ENCODE measurements at places on chromosomes 2 and 18.

DNA sequence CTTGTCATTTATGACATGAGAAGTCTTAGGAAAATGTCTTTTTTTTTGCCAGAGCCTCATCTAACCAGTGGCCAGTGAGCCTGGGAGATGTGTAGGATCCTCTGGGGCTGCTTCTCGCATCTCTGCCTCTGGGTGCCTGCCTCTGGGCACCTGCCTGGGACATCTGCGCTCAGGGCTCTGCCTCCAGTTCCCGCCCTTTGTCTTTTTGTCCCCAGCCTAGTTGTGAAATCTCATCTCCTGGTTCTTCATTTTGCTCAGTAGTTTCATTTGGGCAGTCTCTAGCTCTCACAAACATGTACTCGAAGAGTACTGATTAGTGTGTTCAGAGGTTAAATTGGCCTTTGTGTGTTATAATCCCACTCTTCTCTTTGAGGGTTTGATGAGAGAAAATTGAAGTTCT, 92.0 kb downstream of the LTBP1 start:
- no peak for DNase-seq

DNA sequence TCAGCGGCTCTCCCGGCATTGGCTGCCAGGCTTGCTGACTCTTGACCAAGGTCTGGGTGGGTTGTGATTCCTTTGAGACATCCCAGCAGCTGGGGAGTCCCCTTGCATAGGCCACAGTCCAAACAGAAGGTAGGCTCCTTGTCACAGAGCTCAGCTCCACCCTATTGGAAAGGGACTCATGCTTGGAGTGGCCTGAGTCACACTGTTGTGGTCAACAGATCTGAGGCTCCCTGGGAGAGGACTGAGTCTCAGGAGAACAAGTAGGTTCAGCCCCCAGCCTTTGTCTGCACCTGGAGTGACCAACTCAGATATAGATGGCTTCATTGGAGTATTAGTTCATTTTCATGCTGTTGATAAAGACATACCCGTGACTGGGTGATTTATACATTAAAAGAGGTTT, 32.1 kb upstream of the SH3BP4 start:
- no peak for DNase-seq

DNA sequence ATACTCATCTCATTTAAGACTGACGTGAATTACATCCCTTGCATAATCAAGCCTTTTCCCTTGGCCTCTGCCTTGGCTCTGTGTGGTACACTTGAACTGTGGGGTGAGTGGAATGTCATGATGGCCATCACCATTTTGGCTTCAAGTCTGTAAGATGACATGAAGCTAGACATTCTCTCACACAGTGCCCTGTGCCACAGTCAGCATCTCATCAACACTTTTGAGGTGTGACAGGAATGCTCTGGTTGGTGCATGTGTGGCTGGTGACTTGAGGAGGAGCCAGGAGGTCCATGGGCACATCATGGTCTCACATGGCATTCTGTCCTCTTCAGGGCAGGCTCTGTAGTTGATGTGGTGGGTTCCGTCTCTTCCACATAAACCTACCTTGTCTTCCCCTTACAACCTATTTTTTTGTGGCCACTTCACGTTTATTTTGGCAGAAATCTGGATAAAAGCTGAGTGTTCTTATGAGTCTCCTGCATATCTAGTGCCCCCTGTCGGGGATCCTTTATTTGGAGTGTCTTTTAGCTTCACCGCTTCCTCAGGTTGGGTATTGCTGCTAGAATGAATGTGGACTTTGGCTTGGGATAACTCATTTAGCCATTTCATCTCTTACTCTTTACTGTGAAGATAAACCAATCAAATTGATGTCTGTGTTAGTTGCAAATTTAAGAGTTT, 28.1 kb downstream of the MAP4K4 start:
- no peak for DNase-seq

- peak; percentile 26 for DNase-seq
These were observed 61.0 kb downstream of the LPIN1 start for GRCh38 chr2:11807156-11808015.

DNA sequence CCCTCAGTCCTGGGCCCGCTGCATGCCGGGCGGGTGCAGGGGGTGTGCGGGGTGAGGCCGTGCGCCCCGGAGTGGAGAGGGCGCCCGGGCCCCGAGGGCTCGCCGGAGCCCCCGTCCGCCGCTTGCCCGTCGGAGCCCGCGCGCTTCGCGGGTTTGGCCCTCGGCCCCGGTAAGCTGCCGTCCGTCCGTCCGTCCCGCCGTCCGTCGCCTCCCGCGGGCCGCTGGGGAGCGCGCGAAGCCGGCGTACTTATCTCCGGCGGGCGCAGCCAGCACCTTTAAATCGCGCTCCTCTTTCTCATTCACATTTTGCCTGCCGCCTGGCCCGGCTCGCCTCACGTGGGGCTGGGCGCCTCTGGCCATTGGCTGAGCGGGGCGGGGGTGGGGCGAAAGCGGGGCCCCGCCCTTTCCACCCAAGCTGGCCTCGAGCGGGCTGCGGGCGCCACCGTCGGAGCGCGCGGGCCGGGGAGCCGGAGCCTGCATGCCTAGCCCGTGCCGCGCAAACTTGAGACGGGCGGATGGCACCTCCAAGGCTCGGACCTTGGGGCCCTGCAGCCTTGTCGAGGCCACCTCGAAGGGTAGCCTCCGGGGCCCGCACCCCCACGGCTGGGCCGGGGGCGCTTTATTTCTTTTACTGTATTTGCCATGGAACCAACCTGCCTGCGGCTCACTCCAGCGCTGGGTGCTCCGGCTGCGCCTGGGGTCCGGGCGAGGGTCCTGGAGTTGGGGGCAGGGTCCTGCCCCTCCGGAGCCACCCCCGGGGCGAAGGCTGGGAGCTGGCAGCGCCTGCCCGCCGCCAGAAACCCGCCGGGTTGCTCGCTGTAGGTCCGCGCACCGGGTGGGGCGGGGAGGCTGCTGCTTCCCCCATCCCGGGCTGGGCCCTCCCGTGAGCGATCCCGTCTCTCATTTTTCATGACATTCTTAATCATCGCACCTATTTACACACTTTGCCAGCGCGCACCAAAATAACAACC, at the start of gene GBX2:
TSS of gene GBX2 (minus strand) at position 277 of the 971 bp plus-strand sequence. CDS start 415 bp downstream, outside the sequence.
- no peak for DNase-seq

DNA sequence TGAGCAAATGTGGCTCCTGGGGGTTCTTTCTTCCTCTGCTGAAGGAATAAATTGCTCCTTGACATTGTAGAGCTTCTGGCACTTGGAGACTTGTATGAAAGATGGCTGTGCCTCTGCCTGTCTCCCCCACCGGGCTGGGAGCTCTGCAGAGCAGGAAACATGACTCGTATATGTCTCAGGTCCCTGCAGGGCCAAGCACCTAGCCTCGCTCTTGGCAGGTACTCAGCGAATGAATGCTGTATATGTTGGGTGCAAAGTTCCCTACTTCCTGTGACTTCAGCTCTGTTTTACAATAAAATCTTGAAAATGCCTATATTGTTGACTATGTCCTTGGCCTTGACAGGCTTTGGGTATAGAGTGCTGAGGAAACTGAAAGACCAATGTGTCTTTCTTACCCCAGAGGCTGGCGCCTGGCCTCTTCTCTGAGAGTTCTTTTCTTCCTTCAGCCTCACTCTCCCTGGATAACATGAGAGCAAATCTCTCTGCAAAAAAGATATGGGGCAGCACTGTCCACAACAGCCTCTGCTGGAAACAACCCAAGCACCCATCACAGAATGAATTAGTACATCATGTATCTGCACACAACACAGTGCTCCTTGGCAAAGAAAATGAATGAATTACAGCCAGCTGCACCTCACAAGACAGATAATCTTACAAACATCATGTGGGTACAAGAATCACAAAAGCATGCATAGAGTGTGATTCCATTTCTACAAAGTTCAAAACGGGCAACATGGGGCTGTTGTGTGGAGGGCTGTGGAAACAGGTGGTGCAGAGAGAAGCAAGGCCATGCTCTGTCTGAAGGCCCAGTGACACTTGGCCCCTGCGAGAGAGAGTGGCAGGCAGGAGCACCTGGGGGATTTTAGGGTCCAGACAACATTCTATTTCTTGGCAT, 6.6 kb downstream of the IL1RN start:
- DNase-seq: peak; percentile 44

DNA sequence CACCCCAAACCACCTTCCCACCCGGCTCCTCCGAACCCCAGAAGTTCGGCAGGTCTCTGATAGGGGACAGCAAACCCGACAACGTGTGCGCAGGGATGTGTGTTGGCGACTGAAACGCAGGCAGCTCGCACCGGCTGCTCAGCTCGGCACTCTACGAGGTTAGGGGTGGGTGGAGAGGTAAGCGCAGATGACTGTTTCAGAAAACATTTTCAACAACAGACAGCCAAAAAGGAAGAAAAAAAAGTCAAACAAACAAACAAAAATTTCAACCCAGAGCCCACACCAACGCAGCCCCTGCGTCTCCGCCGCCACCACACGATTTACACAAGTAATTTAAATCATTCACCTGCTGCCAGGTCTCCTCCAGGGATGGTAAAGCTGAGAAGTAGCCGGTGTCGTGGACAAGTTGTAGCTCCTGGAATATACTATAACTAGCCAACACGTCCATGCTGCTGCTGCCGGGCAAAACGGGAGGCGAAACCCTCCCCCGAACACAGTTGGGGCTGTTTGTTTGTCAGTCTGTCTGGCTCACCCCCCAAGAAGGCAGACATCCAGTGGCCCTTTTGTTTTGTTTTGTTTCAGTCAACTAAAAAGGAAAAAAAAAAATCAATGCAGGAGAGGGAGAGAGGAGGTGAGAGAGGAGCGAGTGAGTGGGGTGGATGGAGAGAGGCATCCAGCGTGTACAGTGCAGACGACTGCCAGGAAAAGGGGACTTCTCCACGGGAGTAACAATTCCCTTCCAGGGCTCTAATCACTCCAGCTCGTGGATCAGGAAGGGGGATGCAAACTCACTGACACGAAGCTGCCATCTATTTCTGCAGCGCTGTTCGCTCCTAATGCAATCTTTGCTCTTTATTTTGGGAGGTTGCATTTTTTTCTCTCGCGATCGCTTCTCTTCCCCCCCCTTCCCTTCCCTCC, at the start of gene KLF7:
TSS of gene KLF7 (minus strand) at position 828 of the 918 bp plus-strand sequence. CDS start at position 448, 380 bp downstream.
- DNase-seq: peak; percentile 72

DNA sequence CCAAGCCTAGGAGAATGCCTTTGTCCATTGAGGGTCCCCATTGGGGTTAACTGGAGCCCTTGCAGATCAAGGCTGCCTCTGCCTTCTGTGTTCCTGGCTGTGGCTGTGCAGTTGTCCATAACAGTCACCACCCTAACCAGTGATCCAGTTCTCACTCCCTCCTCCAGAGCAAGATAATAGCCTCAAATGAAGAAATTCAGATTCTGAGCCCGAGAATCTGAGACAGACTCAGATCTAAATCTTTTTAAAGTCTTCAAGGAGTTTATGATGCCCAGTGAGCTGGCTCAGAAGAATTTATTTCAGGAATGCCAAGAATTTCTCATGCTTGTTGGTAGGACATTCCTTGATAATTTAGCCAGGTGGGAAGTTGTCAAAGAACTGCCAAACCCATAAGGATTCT, 44.3 kb upstream of the RAB6C start:
- DNase-seq: no peak

- DNase-seq: no peak
These were observed 32.9 kb upstream of the PPM1B start for GRCh38 chr2:44135771-44136170.

- no peak for DNase-seq
These were observed 245.0 kb upstream of the RBBP8 start for GRCh38 chr18:22687892-22688680.

- DNase-seq: no peak
These were observed 42.5 kb downstream of the TEX44 start for GRCh38 chr2:231634951-231635875.

DNA sequence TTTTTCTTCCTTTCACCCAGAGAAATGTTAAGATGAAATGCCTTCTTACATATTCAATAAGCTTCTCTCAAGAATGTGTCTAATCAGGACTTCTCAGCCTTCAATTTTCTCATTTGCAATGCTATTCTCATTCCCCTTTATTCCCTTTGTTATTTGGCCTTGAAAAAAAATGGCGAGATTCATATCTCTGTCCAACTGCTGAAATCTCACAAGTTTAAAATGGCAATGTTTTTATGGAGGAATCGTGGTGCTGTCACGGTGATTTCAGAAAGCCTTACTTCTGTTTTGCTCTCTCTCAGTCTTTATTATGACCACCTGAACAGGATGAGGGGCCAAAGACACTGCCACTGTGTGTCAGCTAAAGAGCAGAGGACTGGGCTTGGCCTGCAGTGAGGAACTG, 928.5 kb downstream of the DCC start:
- DNase-seq: no peak

DNA sequence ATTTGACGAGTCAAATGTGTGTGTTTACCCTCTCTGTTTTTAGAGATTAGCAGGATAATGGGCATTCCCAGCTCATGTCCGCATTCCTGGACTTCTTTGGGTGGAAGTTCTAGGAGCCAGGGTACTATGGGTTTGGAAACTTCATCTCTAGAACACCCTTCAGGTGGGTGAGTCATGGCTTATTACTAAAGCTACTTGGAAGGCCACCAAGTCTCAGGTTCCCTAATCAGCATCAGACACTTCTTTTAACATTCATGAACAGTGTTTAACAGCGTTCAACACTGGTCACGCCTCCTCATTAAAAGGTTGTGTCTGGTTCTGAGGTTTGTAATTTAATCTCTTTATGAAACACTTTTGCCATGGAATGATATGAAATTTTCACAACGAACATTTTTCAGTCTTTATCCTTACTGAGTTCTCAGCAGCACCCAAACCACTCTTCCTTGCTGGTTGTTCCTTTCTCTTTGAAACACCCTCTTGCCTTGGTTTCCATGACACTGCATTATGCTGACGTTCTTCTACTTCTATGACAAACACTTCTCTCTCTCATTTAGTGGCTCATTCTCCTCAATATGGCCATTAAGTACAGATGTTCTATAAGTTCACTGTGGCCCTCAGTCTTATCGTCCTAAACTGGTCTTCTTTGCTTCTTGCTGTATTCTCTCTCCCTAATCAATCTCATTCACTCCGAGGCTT, 49.3 kb downstream of the MMADHC start:
- no peak for DNase-seq

DNA sequence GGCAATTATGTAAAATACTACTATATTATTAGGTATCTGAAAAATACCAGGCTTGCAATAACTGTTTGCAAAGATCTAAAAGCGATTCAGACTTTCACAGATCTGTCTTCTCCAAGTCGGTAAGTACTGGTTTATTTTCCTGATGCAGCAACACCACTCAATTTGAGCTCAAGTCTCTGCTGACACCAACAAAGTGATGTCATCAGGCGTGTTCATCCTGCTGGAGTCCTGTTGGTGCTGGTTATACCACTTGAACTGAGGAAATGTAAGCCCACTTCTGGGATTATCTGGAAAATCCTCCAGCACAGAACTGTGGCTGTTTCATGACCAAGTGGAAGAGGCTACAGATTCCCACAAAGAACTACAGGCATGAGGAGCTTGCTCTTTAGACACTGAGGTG, 267.6 kb downstream of the BCL2 start:
- DNase-seq: no peak

- no peak for DNase-seq
These were observed 159.7 kb downstream of the CD226 start for GRCh38 chr18:69787825-69788547.

- DNase-seq: no peak
These were observed 226.9 kb upstream of the GYPC start for GRCh38 chr2:126429103-126429502.
